ENCODE measurements at places on chromosomes 7 and 10. TPM values are rescaled to one million over a fixed set of nuclear protein-coding genes. Genes with fewer than 3 reads are reported as not detected.

CYP3A4 gene
- not detected for total RNA-seq

ADCK2 gene
- 14.9 TPM for total RNA-seq

GPER1 gene
- 0.91 TPM for total RNA-seq

CDK1 gene
- 94.7 TPM for total RNA-seq

ADCY1 gene
- 13.7 TPM for total RNA-seq

FEZF1 gene
- total RNA-seq, result not detected

DNA sequence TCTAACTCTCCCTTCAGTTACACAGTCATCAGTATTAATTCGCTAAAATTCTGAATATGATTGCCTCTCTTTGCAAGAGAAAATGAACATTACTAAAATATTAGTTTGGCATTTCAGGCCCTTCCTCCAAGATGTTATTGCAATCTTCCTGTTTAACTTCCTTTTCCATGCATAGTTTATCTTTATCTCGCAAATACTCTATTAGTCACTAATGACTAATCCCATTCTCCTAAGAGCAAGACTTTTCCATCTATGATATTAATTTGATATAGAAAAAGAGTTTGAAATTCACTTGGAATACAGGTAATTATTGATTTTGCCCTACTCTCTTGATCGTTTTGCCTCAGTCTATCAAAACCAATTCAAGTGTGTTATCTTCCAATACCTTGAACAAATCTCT lies 41.8 kb upstream of the SEMA3A start:
- H3K36me3 ChIP-seq, result peaks cover 5% of the 10 kb centered on the region
- no peaks in the 10 kb centered on the region for H3K27me3 ChIP-seq
- H3K27ac ChIP-seq, result no peak overlapping the region
- DNase-seq, result no peak
- no peak overlapping the region for H3K4me3 ChIP-seq
- H3K4me1 ChIP-seq, result no peaks in the 10 kb centered on the region

GRCh38 chr7:138919911-138920310 lies 61.3 kb downstream of the KIAA1549 start:
- H3K27me3 ChIP-seq, result no peaks in the 10 kb centered on the region
- H3K4me3 ChIP-seq, result no peak overlapping the region
- H3K27ac ChIP-seq, result no peak overlapping the region
- H3K4me1 ChIP-seq, result peaks cover 7% of the 10 kb centered on the region

GRCh38 chr7:70693686-70694433 lies 438.1 kb upstream of the GALNT17 start:
- H3K4me3 ChIP-seq, result peak overlapping the region; percentile 93
- H3K27me3 ChIP-seq, result peaks cover 8% of the 10 kb centered on the region
- H3K4me1 ChIP-seq, result peaks cover 8% of the 10 kb centered on the region
- DNase-seq, result peak; percentile 63

DNA sequence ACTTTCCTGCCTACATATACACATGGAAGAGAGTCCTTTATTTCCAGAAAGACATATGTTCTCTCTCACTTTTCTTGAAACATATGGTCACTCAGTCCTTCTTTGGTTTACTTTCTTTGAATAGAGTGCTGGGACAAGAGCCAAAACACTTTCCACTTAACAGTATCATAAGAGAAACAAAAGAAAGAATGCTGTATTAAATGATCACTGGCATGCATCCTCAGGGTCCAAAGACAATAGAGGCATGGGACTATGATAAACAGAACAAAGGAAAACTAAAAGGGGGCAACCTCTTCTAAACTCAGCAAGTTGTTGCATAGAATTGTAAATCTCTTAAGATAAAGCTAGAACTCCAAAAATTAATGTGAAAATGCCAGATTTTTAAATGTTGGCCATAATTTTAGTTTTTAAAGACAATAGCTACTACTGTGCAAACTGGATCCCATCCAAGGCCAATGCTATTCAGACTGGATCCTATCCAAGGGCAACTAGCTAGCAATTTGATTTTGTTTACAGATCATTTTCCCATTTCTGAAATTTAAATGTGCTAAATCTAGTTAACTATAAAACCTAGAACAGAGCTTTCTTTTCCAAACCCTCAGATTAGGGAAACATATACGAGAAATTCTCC lies 687.5 kb downstream of the SORCS3 start:
- H3K27ac ChIP-seq, result no peak overlapping the region
- no peak for DNase-seq
- no peaks in the 10 kb centered on the region for H3K27me3 ChIP-seq
- H3K4me3 ChIP-seq, result no peak overlapping the region

DNA sequence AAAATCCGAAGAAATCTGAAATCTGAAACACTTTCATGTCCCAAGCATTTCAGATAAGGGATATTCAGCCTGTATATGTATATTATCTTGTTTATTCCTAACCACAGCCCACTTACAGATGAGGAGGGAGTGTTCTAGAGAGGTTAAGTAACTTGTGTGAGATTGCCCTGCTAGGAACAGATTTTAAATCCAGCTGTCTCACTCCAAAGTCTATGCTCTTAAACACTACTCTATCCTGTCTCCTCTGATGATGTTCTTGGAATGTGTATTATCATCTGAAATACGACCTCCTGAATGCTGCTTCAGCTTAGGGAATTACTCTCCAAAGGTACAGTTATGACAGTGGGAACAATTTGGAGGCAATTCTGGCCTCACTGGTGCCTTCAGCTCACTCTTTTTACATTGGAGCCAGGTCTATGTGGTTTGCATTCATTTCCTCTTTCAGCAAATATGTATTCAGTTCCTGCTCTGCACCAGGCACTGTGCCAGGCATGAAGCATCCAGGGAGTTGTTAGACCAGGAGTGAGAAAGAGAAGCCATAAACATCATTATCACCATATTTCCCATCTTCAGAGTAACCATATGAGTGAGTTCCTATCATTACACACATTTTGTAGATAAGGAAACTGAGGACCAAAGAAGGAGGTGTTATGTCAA lies 70.2 kb downstream of the NOC3L start:
- H3K27ac ChIP-seq, result no peak overlapping the region
- DNase-seq, result no peak
- no peaks in the 10 kb centered on the region for H3K36me3 ChIP-seq

GRCh38 chr10:24783504-24783903 lies 59.8 kb upstream of the ARHGAP21 start:
- no peaks in the 10 kb centered on the region for H3K27me3 ChIP-seq
- no peaks in the 10 kb centered on the region for H3K36me3 ChIP-seq
- H3K4me3 ChIP-seq, result no peak overlapping the region
- no peak for DNase-seq

DNA sequence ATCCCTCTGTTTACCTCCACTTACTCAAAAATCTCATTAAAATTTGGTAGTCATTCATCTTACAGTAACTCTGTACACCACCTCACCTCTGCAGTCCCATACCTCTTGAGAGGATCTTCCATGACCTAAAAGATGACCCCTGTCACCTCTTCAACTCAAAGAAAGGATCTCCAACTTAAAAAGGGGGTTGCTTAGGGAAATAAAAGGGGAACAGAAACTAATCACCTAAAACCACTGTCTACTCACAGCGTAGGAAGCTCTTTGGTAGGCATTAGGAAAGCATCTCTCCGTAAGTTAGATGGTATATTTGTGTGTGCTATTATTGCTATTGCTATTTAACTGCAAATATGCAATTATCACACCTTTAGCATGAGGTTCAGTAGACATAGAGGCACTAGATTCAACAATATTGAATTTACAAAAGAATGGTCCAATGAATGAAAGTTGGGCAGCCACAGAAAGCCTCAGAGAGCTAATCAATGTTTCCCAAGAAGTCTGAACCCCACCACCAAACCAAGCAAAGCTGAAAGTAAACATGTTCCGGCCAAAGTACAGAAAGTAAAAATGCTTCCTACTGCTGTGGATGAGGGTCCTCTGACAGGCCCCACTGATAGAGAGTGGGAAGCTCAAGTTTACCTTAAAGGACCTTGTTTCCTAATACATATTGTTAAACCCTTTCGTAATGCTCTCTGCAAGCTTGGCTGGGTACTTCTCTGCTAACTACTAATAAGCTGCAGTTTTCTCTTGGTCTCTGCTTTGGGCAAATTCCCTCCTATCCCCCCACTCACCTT lies 105.8 kb downstream of the GRM8 start:
- H3K4me3 ChIP-seq, result no peak overlapping the region
- DNase-seq, result no peak
- peaks cover 21% of the 10 kb centered on the region for H3K27me3 ChIP-seq
- no peaks in the 10 kb centered on the region for H3K36me3 ChIP-seq
- H3K4me1 ChIP-seq, result no peaks in the 10 kb centered on the region

DNA sequence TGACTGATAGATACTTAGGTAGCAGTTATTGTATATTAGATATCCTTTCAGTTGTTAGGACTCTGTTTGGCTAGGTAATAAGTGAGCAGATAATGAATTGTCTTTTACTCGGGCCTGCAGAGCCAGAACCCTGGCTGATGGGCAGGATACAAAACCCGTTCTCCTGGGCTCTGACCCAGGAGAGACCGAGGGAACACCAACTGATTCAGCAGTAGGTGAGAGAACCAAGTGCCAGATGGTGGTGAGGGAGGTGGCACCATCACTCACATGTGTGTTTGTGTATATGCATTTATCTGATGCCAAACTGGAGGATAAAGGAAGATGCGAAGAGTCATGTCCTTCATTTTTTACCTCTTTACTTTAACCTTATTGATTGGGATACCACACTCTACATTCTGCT lies 115.7 kb upstream of the SAMD8 start:
- no peak for DNase-seq
- H3K4me1 ChIP-seq, result peaks cover 14% of the 10 kb centered on the region
- peaks cover 17% of the 10 kb centered on the region for H3K36me3 ChIP-seq
- no peaks in the 10 kb centered on the region for H3K27me3 ChIP-seq

- H3K27me3 ChIP-seq, result no peaks in the 10 kb centered on the region
- no peak overlapping the region for H3K4me3 ChIP-seq
- H3K36me3 ChIP-seq, result peaks cover 3% of the 10 kb centered on the region
- DNase-seq, result no peak
- H3K4me1 ChIP-seq, result no peaks in the 10 kb centered on the region
Observed at GRCh38 chr7:133551466-133551865, 298.6 kb downstream of the EXOC4 start.

DNA sequence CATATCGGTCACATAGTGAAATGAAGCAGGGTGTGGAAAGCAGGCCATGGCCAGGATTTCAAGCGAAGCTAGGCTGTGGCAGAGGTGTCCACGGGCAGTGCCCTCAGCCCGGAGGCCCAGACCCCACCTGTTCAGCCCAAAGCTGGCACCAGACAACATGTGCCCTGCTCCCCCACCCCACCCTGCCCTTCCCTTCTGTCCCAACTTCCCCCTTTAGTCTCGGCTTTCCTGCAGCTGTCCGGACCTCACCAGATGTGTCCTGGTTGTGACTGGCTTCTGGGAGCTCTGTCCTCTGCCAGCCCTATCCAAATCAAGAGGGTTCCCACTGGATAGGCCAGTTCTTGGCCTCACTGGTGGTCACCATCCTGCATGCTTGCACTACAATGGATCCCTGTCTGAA lies 37.3 kb downstream of the ADAM12 start:
- no peaks in the 10 kb centered on the region for H3K27me3 ChIP-seq
- no peak overlapping the region for H3K4me3 ChIP-seq
- H3K4me1 ChIP-seq, result peaks cover 46% of the 10 kb centered on the region
- H3K27ac ChIP-seq, result no peak overlapping the region
- peaks cover 36% of the 10 kb centered on the region for H3K36me3 ChIP-seq

GRCh38 chr7:100476903-100477870 lies 1.8 kb downstream of the TSC22D4 start:
- H3K4me3 ChIP-seq, result peak overlapping the region; percentile 88
- H3K4me1 ChIP-seq, result peaks cover 32% of the 10 kb centered on the region
- H3K27ac ChIP-seq, result no peak overlapping the region

DNA sequence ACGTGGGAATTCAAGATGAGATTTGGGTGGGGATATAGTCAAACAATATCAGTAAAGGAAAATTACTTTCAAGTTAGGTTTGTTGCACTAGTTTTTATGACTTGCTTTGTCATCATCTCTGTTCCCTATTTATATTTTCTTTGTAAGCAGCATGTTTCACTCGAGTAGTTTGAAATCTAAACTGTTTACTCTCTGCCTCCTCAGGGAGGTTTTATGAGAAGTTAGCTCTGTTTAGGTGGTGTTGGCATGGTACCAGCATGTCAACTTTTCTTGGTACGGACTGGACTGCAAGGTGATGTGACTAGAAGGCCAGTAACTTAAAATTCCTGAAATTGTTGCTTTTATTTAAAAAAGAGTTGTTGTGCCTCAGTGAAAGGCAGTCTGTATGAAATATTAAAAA lies 59.2 kb upstream of the MTPN start:
- DNase-seq, result no peak
- H3K36me3 ChIP-seq, result no peaks in the 10 kb centered on the region
- H3K27ac ChIP-seq, result no peak overlapping the region
- H3K27me3 ChIP-seq, result no peaks in the 10 kb centered on the region
- H3K4me1 ChIP-seq, result no peaks in the 10 kb centered on the region

- no peaks in the 10 kb centered on the region for H3K4me1 ChIP-seq
- no peaks in the 10 kb centered on the region for H3K27me3 ChIP-seq
- H3K27ac ChIP-seq, result no peak overlapping the region
- H3K4me3 ChIP-seq, result no peak overlapping the region
- H3K36me3 ChIP-seq, result no peaks in the 10 kb centered on the region
Observed at GRCh38 chr7:115693779-115694178, 336.8 kb downstream of the TFEC start.
